NCI-H1436 (cell line): ENCODE measurements at places on chromosomes 5 and 9.

- no peak for DNase-seq
Measured at GRCh38 chr9:112887381-112887780, 3.3 kb downstream of the SLC46A2 start.

- DNase-seq = no peak
Measured at GRCh38 chr9:2340046-2340760, 281.4 kb upstream of the VLDLR start.

GRCh38 chr9:76557674-76558225 lies 98.8 kb downstream of the GCNT1 start:
- DNase-seq = no peak

DNA sequence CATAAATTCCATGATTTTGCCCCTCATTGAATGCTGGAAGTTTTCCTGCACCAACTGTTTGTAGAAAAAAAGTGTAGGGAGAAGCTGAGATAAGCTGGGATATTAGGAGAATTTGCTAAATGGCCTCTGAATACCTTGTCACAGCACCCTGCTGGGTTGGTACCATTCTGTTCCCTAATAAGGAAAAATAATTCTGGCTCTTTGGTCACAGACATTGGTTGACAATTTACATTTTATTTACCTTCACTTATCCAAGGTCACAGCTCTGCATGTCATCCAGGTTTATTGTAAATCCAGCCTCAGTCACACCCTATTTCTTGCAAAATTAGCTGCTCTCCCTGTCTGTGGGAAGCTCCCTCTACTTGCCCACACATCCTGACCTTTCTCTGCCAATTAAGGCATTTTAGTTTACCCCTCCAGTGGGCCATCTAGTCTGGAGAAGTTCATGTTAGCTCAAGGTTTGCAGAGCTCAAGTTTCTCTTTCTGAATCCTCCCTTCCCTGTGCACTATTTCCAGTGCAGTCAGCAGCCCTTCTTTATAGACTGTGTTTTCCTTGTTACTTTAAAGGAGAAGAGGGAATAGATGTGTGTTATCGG lies 115.4 kb upstream of the NTRK2 start:
- DNase-seq = no peak

GRCh38 chr9:127012250-127012649 lies 97.7 kb downstream of the RALGPS1 start:
- DNase-seq = no peak

DNA sequence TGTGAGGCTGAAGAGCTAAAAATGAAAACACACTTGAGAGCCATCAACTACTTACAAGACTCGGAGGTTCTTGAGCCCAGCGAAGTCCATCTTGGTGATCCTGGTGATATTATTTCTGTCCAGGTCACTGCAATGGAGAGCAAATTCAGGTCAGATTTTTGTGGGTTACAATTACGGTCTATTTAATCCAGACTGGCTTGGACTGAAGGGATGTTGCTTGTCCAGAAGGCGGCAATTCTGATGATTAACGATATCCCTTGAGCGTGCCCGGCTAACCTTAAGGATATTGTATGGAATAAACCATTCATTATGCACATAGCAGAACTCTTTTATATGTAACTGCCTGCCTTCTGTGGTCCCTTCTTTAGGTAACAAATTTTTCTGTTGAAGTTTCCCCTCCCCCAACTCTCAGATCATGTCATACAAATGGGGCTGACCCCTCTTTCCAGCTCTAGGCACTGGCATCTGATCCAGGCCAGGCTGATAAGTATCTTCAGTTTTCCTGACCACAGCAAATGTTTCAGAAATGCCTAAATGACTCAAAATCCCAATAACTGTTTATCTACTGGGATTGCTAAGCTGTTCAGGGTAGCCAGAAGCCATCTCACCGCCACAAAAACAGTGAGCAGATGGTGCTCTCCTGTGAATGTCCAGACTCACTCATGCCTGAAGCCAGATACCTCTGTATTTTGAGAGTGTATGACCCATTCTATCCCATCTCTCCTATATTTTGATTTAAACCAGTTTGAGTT lies 49.4 kb downstream of the SLIT3 start:
- DNase-seq = no peak

DNA sequence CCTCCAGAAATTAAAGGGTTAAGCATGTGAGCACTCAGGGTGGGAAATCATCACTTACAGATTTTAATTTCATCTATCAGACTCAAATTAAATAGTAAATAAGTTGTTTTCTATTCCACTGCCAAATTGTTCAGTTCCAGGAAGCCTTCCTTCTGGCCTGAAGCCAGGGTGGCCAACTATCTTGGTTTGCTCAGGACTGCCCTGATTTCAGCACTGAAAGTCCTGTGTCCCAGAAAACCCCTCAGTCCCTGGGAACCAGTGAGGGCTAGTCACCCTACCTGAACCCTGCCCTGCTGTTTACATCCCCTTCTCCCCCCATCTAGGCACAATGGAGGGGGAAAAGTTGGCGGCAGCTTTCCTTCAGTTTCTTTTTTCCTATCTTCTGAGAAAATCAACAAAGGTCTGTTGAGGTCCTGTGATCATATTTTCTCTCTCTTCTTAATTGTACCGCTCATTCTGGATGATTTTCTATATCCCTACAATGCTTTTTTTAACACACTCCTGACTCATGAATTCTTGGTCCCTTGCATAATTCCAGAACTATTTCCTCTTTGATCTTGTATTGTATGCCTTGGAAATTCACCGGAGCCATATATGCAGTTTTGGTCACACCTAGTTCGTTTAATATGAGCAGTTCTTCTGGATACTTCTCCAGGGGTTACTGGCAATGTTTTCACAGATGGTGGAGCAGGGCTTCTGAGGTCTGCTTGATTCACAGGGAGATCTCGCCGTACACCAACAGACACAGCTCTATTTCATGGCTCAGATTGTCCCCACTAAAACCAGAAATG lies 103.8 kb downstream of the MAP1B start:
- DNase-seq = no peak

- DNase-seq = no peak
Measured at GRCh38 chr9:81594415-81594814, 94.9 kb downstream of the TLE1 start.
